ENCODE measurements at places on chromosomes 7 and 10.
A peak's percentile ranks its signal among the peaks of the same experiment; 100 is the strongest.

GRCh38 chr7:107920048-107920772 lies 29.2 kb downstream of the DLD start:
- no peak for DNase-seq

GRCh38 chr10:86693721-86694369 lies 25.5 kb downstream of the LDB3 start:
- peak; percentile 68 for DNase-seq

DNA sequence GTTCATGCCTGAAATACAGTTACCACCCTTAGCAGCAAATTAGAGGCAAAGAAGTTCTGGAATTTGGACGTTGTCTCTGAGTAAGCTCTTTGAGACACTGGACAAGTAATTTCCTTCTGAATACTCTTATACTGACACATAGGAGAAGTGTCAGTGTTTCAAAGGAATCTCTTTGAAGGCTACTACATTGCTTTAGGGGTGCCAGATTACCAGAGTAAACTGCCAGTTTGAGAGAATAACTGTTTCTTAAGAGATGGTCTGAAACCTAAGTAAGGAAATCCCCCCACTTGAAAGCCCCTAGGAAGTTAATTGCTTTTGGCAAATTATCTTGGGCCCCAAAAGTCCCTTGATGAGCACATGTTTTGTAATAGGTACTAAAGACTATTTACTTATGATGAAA lies 3.4 kb downstream of the FAS start:
- no peak for DNase-seq

- DNase-seq: peak; percentile 87
Measured at GRCh38 chr7:76191783-76192240, 9.9 kb upstream of the SRRM3 start.

- DNase-seq: no peak
Measured at GRCh38 chr7:80825499-80825898, 93.4 kb downstream of the SEMA3C start.

DNA sequence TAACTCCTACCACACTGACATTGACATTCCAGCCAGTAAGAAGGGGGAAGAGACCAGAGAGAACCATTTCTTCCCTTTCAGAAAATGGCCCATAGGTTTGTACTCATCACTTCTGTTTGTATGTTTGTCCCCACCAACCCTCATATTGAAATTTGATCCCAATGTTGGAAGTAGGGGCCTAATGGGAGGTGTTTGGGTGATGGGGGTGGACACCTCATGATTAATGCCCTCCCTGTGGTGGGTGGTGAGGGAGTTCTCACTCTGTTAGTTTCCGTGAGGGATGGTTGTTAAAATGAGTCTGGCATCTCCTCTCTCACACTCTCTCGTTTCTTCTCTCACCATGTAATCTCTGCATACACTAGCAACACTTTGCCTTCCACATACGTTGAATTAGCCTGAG lies 21.4 kb downstream of the CADPS2 start:
- DNase-seq: no peak

DNA sequence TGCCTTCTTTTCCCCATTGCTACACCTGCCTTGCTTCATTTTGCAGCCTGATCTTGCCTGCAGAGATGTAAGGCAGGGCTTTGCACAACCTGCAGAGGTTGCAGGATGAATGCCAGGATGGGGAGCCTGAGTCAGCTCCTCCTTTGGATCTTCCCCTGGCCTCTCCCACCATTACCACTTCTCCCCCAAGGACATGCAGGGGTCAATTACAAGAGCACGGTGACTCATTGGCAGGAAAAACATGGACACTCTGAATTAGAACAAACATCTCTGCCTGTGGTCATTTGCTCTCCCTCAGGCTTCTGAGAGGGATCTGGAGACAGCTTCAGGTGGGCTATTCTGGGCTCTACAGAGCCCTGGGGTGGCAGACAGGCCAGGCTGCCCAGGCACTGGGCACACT lies 89.2 kb downstream of the HERPUD2 start:
- no peak for DNase-seq

DNA sequence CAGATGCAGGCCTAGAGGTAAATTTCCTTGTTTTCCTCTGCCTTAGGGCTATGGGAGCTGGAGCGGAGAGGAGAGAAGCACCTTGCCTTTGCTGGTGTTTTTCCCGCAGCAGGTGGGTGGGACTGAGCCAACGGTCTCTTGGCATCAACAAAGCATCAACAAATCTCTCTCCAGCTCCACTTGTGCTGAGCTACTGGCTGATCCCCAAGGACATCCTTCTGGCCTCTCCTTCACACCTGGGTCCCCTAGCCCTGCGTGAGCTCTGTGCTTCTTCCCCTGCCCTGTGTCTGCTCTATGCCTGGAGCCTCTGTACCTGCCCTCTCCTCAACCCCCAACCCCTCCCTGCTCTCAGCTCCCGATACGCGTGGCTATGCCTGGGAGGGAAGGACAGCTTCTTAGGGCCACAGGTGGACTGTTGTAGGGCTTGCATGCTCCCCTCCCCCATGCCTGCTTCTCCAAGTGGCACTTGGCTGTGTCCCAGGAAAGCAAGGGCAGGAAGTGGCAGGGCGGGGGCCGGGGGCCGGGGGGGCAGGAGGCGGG lies 3.2 kb upstream of the CLDN4 start:
- peak; percentile 73 for DNase-seq

DNA sequence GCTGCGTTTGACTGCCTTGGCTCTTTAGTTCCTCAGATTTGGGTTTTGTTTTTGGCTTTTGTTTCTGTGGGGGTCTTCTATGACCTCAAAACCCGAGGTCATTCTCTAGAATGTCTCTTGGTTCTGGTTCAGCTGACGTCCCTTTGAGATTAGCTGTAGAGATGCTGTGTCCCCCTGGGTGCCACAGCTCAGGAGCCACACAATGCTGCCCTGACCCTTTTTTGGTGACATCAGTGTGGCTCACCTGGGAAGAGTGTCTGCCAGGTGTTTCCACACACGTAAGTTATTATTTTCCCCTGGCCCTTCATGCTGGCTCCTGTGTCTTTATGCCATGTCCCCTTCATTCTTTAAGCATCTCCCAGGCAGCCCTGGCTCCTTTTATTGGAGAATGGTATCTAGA lies 89.8 kb upstream of the DDC start:
- DNase-seq: no peak

DNA sequence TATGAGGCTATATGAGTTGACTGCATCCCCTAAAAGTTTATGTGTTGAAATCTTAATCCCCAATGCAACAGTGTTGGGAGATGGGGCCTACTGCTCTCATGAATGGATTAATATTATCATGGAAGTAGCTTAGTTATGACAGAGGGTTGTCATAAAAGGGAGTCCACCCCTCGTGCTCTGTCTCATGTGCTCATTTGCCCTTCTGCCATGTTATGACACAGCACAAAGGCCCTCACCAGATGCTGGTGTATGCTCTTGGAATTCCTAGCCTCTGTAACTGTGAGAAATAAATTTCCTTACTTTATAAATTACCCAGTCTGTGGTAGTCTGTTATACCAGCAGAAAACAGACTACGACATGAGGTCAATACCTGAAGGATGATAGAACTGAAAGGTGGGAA lies 17.6 kb upstream of the PANK1 start:
- DNase-seq: no peak

DNA sequence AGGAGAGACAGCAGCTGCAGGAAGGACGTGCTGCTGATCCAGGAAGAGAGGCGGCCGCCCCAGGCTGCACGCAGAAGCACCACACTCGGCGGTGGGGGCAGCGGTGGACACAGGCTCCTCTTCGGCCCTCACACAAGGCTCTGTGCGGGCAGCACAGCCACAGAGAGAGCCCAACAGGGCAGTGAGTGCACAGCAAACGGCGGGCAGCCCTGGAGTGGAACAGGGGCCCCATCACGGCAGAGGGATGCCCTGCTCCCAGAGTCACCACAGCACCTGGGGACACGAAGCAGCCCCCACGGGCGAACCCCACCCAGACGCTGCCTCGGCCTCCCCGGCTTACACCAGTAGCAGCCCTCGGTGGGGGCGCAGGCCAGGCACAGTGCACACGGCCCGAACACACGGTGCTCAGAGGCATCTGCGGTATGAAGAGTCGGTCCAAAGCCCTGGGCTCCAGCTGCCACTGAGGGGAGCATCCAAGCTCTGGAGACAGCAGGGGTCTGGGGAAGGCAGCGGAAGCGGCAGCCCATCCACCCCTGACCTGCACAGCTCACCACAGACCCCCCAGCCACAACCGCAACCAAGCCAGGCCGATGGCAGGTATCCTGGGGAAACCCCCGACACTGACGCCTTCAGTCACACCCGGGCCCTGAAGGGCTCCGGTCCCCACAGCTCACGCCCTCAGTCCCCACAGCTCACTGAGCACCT lies 16.8 kb downstream of the NUDT1 start:
- DNase-seq: no peak

GRCh38 chr10:20334559-20334958 lies 518.3 kb downstream of the PLXDC2 start:
- no peak for DNase-seq

DNA sequence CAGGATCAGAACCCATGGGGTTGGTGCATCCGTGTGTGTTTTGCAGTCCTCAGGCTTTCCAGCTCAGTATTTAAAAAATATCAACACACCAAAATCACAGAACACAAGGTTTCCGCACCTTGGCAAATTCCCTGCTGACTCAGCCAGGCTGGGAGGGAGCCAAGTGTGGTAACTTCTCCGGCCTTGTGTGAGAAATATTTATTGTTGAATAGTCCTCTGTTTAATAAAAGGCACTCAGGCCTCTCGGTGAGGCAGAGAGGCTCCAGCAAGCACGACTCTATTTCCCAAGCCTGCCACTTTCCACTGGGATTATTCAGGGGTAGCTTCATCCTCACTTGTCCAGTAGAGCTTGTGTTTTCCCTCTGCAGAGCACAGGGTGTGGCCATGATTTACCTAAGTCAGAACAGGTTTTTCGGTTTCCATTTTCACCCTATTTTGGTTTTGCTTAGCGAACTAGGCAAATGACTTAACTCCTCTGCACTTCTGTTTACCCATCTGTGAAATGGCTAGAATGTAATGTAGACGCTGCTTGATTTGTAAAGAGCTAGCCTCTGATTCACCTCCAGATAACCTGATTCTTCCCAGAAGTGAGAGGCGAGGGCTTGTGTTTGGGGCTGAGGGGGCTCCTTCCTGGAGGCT lies 13.0 kb upstream of the CHST15 start:
- DNase-seq: no peak

- no peak for DNase-seq
Measured at GRCh38 chr10:44387853-44388251, 3.0 kb upstream of the CXCL12 start.

- DNase-seq: no peak
Measured at GRCh38 chr10:60480865-60481563, 91.3 kb upstream of the ANK3 start.

GRCh38 chr7:2614631-2615330 lies 17.0 kb upstream of the TTYH3 start:
- no peak for DNase-seq

GRCh38 chr7:107530751-107531150 lies 33.0 kb downstream of the COG5 start:
- DNase-seq: no peak

DNA sequence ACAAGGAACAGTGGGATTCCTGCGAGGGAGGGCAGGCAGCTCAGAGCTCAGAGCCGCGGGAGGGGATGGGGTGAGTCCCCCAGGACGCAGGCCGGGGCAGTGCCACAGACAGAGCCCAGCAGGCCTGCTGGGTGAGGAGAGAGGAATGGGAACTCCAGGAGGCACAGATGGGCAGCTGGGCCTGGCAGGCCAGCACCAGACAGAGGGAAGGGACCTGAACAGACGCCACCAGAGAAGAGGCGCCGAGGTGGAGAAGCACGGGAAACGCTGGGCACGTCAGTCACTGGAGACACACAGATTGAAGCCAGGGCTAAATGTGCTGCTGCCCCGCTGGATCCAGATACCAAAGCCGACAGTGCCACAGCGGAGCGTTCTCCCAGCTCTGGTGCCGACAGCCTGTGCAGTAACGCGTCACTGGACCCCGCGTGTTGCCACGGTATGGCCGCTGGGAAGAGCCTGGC lies 225.8 kb downstream of the MAD1L1 start:
- no peak for DNase-seq

DNA sequence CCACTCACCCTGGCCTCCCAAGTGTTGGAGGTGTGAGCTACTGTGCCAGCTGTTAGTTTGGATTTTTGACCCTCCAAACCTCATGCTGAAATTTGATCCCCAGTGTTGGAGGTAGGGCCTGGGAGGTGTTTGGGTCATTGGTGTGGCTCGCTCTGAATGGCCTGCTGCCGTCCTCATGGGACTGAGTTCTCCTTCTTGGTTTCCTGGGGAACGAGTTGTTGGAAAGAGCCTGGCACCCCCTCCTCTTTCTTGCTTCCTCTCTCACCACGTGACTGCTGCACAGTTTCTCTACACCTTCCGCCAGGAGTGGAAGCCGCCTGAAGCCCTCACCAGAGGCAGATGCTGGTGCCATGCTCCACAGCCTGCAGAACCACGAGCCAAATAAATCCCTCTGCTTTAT lies 253.5 kb downstream of the PHTF2 start:
- DNase-seq: no peak

GRCh38 chr7:105830405-105831301 lies 45.7 kb downstream of the ATXN7L1 start:
- DNase-seq: no peak

GRCh38 chr10:43885842-43886241 lies 237.2 kb upstream of the ZNF32 start:
- DNase-seq: no peak

GRCh38 chr7:24980534-24981170 lies 674 bp upstream of the OSBPL3 start:
- no peak for DNase-seq

DNA sequence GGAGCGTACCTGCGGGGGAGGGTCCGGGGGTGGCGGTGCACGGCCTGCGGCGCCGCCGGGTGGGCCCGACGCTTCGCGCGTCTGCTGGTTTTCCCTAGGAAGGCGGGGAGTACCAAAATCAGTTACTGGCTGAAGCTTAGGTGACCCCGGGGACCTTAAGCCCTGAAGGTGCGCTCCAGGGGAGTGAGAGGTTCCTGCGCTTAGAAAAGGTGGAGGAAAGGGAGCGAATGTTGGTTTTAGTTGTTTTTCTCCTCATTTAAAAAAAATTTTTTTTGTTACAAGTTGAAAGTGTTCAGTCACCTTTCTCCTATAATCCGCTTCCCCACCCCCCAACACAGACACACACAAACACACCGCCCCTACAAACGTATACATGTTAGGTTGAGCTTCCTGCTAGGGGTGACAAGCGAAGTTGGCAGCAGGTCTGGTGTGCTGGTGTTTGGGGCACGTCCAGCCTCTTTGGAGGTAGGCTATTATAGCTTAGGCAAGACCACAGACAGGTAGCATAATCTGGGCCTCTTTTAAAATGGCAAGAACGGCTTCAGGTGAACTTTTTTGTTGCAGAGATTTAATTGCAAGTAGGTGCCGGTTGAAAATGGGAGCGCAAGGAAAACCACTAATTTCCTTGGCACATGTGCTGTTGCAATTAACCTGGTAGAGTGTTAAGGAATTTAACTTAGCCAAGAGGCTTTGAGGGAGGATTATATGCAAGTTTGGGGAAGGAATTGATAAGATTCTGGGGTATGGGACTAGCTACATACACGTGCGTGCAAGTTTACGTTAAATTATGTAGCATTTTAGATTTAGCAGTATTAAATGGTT lies 945 bp downstream of the ADD3 start:
- DNase-seq: peak; percentile 69
